ENCODE measurements at places on chromosomes 1 and 21.

DNA sequence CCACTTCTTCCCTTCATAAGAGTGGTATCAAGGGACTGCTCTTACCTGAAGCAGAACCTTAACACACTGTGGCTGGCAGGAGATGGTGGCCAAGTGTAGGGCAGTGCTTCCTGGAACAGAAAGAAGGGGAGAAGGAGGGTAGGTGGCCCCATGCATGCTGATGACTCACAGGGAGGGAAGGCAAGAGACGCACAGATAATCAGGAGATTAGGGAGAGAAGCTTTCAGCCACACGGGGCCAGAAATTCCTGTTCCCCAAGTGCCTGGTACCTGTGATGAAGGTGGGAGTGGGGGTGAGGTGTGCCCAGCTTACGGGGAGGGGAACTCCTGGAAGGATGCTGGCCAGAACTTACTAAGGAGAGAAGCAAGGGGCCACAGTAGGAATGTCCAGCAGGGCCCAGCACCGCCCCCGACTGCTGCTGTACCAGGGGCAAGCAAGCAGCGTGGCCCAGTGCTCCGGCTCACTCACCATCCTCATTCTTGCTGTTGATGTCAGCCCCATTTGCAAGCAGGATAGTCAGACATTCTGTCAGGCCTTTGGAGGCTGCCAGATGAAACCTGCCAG, 7.7 kb downstream of the ANKRD35 start:
- no peak for DNase-seq

DNA sequence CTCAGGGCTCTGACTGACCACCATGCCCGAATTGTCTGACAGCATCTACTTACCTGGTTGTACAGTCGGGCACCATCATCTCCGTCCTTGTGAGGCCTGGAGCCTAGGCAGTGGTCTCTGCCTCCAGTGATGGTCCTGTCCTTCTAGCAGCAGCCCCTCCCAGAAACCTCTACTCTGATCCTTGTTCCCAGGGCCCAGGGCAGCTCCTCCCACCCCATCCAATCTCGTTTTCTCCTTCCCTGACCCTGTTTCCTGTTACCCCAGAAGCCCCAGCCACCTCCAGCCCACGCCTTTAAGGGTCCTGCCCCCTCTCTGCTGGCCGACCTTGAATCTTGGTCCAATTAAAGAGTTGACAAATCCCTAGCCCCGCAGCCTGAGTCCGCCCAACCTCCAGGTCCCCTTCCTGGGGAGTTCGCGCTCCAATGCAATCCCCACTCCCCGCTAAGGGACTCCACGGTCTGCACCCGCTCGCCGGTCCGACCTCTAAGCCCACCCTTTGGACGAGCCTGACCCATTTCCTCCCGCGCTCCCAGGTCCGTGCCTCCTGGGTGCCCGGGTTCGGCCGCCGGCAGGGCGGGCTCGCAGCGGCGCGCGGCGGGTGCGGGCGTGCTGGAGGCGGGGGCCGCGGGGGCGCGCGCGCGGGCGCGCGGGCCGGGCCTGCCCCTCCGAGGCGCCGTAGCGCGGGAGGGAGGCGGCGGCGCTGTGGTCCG, at the start of gene B4GALT2:
B4GALT2 (plus strand) TSS at position 660 of the 710 bp plus-strand sequence. CDS start 1,951 bp downstream, outside the sequence.
- DNase-seq: no peak

DNA sequence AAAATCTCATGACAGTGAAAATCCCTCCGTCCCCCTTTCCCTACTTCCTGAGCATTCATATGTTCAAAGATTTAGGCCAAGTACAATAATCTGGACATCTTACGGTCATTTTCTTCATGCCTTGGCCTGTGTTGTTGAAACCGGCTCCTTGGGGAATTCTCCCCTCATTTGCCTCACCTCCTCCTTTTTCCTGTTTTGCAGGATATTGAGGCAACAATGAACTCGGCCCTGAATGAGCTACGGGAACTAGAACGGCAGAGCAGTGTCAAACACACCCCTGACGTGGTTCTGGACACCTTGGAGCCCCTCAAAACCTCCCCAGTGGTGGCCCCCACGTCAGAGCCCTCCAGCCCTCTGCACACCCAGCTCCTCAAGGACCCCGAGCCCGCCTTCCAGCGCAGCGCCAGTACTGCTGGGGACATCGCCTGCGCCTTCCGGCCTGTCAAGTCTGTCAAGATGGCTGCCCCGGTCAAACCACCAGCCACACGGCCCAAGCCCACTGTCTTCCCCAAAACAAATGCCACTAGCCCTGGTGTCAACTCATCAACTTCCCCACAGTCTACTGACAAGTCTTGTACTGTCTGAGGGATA, 9.3 kb upstream of the IKBKE start:
- no peak for DNase-seq

- no peak for DNase-seq
Measured at GRCh38 chr21:31193761-31194160, 150.3 kb downstream of the TIAM1 start.

DNA sequence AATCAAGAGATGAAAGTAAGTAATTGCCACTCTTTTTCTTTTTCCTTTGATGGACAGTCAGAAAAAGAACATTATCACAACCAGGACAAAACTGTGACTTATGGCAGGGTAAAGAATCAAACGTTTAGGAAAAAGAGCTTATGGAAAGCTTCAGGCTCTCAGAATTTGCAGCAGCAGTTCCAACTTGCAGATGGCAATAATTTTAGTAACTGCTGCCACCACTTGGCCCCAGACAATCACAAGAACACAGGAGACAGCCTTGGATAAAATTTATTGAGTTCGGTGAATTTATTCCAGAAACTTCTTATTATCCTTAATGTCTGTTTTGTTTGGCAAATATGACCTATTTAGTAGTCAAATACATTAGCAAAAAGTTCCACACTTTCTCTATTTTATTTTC, 804.4 kb downstream of the BRINP3 start:
- DNase-seq: no peak

DNA sequence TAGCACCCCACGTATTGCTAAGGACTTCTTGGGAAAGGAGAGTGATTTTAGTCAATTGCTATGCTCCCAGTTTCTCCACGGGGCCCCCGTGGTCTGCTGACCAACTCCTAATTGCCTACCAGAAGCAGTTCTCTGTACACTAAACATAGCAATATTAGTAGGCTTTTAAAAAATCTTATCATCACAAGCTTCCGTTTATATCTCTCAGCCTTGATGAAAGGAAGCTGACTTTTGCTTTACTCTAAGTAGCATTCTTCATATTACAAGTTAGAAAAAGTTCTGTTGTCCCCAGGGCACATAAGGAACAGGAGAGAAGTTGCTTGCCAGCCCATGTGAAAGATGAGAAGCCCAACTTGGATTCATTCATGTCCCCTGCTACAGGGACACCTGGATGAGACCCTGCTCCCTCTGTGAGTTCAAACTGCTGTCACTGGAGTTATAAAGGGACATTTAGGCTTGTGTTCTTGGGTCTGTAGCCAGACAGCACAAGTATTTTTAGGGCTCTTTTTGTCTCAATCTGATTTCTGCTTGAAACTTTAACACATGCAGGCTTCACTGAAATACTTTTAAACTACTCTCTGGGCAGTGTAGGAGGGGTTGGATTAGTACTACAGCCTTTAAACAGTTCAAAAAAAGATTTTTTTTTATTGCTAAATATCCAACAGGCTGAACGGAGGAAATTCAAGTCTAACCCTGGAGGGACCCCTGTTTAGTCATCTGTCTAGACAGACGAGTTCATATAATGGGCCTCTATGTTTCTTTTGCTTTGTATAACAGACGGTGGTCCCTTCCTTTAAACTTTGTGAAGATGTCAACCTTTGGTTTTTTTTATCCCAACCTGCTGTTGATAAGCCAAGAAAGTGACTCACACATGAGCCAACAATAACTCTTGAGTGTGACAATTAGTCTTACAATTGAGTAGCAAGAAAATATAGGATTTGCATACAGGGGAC, 29.5 kb downstream of the TGFB2 start:
- DNase-seq: no peak

DNA sequence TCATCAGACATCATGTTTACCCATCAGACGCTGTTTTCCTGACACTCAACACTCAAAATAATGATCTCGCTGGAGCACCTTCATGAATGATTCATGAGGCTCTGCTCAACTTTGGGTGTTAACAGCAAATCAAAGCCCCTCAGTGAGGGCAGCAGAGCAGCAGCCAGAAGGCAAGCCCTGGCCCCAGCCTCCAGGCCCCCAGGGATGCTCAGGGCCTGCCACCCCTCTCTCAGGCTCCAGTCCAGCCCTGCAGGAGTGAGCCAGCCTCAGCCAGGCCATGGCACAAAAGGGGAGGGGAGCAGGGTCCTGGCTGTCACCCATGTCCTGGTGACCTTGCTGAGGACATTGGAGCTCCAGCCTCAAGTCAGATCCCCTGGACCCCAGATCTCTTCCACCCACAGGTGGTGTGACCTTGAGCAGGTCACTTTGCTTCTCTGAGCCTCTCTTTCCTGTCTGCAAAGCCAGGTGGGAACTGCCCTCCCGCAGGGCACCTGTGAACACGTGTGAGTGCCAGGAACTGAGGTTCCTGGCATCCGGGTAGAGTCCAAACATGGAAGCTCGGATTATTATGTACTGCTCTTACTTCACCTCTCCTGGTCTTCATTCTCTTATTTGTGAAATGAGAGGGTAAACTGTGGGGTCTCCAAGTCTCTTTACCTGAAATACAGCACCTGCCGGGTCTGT, 161.6 kb upstream of the VAMP3 start:
- no peak for DNase-seq

- no peak for DNase-seq
Measured at GRCh38 chr1:30305061-30305460, 418.3 kb downstream of the MATN1 start.

DNA sequence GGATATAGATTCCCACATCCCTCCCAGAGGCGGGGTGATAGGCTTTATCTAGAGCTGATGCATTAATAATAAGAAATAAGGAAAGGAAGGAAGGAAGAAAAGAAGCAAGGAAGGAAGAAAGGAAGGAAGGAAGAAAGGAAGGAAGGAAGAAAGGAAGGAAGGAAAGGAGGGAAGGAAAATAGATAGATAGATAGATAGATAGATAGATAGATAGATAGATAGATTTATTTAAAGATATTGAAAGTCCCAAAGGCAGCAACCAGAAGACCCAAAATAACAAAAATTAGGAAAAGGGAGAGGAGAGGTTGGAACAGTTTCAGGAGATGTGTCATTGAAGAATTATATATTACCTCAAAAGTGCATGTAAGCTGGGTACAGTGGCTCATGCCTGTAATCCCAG, 12.2 kb upstream of the SLC26A9 start:
- DNase-seq: no peak

DNA sequence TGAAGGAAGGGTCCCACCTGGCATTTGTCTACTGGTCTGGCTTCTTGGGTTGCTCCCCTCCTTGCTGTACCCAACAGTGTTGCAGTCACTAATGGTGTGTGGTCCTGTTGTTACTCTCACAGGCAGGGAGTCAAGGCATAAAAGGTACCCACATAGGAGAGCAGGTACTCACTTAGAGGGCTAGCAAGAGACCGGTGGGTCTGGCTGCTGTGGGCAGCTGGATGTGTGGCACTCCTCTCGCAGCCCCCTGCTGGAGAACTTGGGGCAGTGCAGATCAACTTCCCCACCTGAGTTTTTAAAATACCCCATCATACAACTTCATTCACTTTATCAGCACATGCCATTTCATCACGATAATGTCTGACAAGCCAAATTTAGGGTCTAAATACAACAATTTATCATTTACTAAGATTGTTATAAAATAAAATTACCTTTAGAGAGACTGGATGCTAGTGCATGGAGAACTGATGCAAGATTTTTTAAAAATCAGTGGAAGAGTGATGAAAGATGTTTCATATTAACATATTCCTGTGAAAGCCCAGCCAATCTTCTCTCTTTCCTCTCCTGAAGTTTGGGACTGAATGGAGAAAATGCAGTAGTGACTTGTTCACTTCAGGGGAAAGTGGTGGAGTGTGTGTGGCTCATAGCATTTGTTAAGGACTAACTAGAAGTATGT, 42.8 kb downstream of the ACP6 start:
- no peak for DNase-seq

DNA sequence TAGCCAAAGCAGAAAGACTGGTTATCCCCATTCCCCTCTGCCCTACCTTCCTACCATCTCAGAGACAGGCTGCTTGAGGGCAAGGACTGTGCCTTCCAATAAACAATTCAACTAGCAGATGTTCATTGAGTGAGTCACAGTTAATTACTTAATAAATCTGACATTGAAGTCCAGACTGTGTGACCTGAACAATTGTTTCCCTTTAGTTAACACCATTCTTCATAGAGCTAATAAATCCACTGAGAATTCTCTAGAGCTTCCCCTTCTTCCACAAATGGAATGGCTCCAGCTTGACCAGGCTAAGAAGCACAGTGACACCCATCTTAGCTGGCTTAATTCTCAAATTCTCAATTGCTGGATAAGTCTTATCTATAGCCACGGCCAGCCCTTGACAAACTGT, 61.9 kb upstream of the GJA5 start:
- DNase-seq: no peak

DNA sequence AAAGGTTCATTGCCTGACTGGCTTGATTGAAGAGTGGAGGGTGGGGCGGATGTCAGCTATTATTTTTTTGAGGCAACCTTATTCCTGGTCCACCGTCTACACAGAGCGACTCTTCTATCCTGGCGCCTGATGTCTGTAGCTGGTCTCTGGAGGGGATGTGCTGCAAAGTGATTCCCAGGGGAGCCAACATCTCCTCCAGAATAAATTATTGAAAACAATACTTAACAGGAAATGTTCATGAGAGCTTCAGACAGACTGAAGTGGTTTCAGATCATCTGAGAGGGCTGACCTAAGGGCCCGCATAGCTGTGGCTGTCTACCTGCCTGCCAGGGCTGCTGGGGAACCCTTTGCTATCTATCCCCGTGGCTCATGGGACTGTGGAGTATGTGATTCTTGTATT, 66.7 kb downstream of the TEX35 start:
- no peak for DNase-seq

DNA sequence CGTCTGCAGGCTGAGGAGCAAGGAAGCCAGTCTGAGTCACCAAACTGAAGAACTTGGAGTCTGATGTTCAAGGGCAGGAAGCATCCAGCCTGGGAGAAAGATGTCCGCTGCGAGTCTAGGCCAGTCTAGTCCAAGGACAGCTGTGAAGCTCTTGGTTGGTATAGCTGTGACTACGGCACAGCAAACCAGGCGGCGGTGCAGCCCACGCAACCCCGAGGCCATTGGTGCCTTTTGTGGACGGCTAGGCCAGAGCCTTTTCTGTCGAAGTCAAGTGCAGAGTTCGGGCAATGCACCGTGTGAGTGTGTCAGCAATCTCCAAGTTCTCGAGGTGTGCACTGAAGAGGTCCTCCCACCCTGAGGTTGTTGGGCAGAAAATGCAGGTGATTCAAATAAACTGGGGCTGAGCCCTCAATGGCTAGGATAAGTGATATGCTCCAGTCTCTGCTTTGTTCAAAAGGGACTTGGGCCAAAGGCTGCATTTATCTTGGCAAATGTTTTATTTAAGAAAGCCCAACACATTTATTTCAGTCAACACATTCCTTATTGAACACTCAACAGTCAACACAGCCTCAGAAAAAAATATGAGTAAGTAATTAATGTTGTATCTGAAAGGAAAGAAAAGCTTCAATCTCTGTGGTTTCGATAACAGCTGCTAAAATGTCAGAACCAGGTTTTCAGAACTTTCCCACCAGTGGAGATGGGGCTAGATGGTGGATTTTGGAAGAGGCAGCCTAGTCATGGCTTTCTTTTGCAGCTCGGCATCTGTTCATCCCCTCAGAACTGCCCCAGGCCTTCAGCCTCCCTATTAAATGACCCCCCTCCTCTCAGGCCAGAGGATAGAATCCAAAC, 78.1 kb upstream of the COX20 start:
- DNase-seq: no peak

GRCh38 chr1:71638081-71638766, 557.4 kb upstream of the ZRANB2 start:
- no peak for DNase-seq

All from T-helper 22 cell (primary cell).